Left lung (tissue), 14 donors: ENCODE measurements at places on chromosomes 6 and 20. TPM values are rescaled to one million over a fixed set of nuclear protein-coding genes. Genes with fewer than 3 reads are reported as not detected.

PNRC1 gene
- 143 TPM for total RNA-seq

DNA sequence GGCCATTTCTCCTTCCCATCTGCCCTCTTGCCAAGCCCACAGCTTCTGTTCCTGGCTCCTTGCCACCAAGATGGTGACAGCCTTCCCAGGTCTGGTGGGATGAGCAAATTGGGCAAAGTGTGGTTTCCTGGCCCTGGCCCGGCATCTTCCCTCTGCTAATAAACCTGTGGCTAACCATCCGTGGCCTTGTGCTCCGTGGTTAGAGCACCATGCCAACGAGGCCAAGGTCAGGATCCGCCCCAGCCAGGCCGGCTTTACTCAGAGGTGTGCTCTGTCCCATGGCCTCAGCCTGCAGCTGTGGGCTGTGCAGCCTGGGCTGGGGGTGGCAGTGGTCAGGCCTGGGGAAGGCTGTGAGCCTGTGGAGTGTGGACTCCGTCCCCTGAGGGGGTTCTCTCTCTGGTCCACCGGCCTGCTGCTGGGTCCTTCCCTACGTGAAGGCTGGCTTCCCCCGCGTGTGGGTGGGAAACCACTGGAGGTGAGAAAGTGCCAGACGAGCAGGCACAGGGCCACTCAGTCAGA lies 117.4 kb downstream of the VEGFA start:
- DNase-seq, result no peak

- no peak for DNase-seq
Measured at GRCh38 chr6:16400248-16400760, 161.9 kb downstream of the GMPR start.

MEI4 gene
- total RNA-seq, result not detected

DNA sequence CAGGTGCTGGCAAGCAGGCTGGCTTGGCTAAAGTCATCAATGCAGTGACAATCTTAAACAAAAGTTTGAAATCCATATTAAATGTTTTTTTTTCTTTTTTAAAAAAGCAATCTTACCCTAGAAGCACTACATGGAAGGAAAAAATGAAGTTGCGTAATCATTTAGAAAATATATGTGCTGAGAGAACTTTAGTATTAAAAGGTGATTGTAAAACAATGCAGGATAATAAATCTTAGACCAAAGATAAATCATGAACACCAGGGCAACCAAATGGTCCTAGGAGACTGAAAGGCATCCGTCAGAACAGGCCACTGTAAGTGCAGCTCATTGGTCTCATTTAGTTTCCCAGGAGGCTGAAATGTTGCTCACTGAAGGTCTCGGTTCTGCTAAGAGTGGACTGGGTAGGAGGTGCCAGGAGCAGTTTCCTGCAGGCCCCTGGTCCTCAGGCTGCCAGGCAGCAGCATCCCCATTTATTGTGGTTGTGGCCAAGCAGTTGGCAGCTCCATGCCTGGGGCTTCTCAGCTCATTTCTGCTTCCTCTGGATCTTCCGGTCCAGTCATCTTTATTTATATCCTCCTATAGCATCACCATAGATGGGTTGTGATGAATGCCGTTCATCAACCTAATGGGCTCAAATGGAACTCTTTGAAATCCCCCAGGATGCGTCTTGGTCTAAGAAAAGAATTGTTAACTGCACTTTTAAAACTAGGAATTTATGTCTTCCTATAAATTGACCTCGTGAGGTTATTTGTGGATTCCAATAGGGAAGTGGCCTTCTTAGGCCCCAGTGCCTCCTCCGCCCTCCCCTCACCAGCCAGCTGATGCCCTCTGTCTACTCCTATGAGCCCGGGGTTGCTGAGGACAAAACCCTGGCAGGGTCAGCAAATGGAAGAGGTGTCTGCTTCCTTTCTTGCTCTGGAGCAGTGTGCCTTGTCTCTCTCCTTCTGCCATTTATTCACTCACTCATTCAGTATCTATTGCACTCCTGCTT lies 269.0 kb downstream of the UST start:
- no peak for DNase-seq

- DNase-seq, result no peak
Measured at GRCh38 chr20:58590679-58591473, 60.2 kb upstream of the STX16 start.

DNA sequence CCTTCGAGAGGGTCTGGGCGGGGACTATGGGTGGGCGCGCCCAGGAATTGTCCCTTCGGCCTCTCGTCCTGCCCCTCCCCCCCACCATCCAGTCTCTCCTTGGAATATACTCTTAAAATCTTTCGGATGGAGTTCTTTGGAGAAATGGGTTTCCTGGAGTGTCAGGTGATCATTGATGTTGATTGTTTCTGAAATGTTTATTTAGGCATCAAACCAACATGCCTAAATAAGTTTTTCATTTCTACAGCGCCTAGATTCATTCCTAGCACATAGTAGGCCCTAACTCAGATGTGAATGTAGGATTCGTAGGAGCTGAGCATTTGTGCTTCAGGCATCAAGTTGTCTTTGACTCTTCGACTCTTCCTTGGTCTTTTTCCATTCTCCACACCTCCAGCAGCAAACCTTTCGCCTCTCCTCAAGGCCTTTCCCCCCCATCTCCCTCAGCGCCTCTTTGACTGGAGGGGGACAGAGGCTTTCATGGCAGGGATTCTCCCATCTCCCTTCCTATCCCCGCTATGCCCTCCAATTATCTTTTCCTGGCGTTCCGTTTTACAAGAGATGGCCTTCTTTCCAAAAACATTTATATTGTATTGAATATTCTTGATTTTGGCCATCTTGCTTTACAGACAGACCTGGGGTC lies 610 bp downstream of the CASP8AP2 start:
- no peak for DNase-seq

- DNase-seq, result no peak
Measured at GRCh38 chr20:47427746-47428145, 71.2 kb upstream of the ZMYND8 start.

DNA sequence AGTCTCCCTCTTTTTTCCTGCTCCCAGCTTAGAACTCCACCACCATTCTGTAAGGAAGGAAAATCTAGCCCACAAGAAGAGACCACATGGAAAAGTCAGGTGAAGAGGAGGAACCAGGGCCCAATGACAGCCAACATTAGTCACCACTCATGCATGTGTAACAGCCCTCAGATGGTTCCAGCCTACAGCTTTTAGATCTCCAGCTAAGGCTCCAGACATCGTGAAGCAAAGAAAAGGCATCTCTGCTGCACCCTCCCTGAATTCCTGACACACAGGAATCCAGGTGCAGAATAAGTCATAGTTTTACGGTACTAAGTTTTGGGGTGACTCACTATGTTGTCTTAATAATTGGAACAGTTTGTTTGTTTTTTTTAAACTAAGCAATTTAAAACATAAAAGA lies 25.5 kb downstream of the DCDC2 start:
- DNase-seq, result no peak

GRCh38 chr6:49333345-49334125 lies 129.5 kb downstream of the MMUT start:
- DNase-seq, result no peak

CST4 gene
- total RNA-seq, result not detected

GRCh38 chr6:147065786-147066185 lies 138.4 kb upstream of the STXBP5 start:
- DNase-seq, result no peak

F13A1 gene
- total RNA-seq, result 153 TPM

SMLR1 gene
- total RNA-seq, result not detected

PAK5 gene
- total RNA-seq, result not detected

GRCh38 chr6:89007209-89008000 lies 44.0 kb upstream of the RNGTT start:
- DNase-seq, result no peak

DNA sequence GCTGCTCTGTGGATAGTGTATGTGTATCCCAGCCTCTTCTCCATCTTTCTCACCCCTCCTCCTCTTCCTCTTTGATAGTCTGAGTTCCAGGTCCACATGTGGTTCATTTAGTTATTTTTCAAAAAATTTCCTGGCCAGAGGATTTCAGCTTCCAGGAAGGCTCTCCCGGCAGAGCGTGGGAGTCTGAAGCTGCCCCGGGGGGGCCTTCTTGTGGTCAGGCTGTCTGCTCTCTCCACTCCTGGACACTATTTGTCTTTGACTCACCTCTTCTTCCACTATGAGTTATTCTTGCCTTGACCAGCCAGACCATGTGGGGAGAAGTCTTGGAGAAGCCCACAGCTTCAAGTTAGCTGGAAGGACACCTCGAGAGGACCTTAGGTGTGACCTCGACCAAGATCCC lies 258.8 kb downstream of the CDC5L start:
- DNase-seq, result no peak

APCDD1L gene
- 0.13 TPM for total RNA-seq

GRCh38 chr6:44781912-44782597 lies 394.5 kb downstream of the CDC5L start:
- DNase-seq, result no peak

ELOVL4 gene
- total RNA-seq, result 0.68 TPM

- DNase-seq, result no peak
Measured at GRCh38 chr6:118296129-118296901, 251.8 kb upstream of the PLN start.

CRIP3 gene
- 1.1 TPM for total RNA-seq

CST5 gene
- not detected for total RNA-seq

- DNase-seq, result no peak
Measured at GRCh38 chr20:62067547-62068260, 2.0 kb upstream of the TAF4 start.

PRR3 gene
- 10.1 TPM for total RNA-seq

- no peak for DNase-seq
Measured at GRCh38 chr20:48024539-48024938, 239.3 kb upstream of the SULF2 start.
